CD8-positive, alpha-beta memory T cell (primary cell): ENCODE measurements at places on chromosomes 6 and 20.
A peak's percentile ranks its signal among the peaks of the same experiment; 100 is the strongest.

DNA sequence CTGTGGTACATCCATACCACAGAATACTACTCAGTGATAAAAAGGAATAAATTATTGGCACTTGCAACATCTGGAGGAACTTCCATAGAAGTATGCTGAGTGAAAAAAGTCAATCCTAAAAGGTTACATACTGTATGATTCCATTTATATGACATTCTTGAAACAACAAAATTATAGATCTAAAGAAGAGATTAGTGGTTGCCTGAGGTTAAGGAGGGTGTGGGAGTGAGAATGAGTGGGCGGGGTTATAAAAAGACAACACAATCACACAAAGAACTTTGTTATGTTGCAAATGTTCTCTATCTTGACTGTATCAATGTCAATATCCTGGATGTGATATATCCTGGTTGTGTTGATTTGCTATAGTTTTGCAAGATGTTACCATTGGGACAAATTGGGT lies 21.2 kb downstream of the SNRPB start:
- DNase-seq, result no peak

DNA sequence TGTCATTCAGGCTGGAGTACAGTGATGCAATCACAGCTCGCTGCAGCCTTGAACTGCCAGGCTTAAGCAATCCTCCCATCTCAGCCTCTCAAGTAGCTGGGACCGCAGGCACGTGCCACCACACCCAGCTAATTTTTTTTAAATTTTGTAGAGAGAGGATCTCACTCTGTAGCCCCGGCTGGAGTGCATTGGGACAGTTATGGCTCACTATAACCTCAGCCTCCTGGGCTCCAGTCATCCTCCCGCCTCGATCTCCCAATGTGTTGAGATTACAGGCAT lies 86.5 kb downstream of the SERAC1 start:
- DNase-seq, result no peak

DNA sequence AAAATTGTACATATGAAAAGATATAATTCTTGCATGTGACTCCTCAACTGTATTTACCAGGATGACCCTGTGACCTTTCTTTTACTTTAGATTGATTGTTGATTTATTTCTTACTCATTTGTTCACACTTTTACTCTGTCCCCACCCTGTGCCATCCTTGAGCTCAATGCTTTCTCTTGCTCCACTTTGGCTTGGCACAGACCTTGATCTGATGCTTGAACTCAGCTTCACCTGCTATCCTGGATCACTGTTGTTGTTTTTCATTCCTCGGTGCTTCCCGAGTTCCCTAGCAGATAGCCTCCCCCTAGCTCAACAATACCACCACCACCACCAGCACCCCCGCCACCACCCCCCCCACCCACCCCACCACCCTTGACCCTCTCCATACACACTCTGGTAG lies 102.1 kb downstream of the EYA4 start:
- no peak for DNase-seq

DNA sequence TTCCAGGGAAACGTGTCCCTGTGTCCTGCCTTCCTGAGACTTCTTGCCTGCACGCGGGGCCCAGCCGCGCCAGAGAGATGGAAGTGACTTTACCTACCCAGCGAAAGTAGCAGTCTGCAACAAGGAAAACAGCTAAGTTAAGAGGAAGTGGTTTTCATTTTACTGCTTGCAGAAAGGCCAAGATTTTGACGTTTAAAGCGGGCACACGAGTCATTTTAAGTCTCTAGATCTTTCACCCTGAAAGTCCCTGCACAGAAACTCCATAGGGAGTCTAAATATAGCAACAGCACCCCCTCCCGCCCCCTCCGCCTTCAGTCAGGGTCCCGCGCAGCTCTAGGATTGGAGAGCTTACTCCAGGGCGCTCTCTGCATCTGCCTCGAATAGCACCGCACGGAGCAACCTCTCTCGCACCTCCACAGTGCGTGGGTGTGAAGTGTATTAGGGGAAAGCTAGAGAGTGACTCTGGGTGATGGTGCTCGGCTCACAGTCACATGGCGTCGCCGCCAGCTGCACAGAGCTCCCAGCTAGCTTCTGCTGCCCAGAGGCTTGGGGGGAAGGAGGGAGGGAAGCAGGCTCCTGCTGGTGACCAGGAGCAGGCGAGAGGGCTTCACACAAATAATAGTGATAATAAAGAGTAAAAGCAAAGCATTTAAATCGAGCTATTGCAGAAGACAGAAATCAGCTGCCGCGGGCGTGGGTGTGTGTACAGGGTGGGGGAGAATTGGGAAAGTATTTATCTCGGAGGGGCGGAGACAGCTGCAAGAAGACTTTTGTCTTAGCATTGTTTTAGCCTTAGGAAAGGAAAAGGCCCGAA lies 1.8 kb upstream of the KCNQ5 start:
- peak; percentile 73 for DNase-seq

DNA sequence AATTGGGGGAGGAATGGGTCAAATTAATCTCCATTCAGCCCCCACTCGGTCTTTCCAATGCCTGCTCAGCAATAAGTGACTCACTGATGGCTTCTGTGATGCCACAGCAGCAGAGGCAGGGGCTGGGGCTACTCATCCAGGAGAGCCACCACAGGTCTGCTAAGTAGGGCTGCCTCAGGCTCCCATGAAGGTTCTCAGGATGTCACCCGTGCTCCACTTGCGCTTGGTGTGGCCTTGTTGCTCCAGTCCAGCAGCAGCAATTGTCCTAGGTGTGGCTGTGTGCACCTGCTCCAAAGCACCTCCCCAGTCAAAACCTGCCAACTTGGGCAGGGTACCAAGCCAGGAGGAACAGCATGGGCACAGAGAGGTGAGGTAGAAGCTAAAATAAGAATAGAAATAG lies 627 bp upstream of the LY6G6C start:
- no peak for DNase-seq

DNA sequence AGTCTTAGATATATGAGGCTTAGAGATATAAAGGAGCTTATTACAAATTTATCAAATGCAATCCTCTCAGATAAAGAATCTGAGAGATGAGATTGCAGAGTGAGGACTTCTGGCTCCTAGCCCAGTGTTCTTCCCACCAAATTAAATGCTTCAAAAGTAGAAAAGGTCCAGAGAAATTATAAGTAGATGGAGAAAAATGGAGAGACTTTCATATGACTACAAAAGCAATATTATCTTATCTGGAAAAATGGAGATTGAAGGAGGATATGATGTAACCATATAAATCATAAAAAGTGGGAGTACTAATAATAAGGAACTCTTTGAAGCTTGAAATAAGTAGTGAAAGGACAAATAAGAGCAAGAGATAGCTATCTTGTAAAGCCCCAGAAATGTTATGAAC lies 2.8 kb downstream of the KCTD20 start:
- DNase-seq, result no peak

DNA sequence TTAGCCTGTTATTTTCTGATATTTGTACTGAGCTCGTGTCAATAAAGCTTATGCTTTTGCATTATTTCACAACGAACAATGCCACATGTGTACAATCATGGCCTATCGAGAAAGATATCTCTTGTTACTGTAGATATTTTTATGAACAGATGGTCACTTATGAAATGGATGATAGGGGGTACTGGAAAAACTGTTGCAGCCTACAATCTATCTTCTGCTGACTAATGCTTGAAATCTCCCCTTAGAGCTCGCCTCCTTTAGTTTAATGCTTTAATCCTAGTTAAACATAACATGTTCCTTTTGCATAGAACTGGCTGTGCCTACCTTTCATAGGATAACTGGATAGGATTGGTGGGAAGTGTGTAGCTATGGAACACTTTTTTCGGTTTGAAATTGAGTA lies 296.2 kb downstream of the FARS2 start:
- DNase-seq, result no peak

DNA sequence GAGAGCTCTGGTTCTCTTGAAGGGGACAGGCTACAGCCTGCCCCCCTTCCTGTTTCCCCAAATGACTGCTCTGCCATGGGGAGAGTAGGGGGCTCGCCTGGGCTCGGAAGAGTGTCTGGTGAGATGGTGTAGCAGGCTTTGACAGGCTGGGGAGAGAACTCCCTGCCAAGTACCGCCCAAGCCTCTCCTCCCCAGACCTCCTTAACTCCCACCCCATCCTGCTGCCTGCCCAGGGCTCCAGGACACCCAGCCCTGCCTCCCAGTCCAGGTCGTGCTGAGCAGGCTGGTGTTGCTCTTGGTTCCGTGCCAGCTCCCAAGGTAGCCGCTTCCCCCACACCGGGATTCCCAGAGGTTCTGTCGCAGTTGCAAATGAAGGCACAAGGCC lies 9.8 kb downstream of the VEGFA start:
- DNase-seq, result no peak
